Smooth muscle cell of bladder (primary cell): ENCODE measurements at places on chromosomes 11 and 22. TPM values are rescaled to one million over a fixed set of nuclear protein-coding genes. Genes with fewer than 3 reads are reported as not detected.

Gene BCL2L13
- 52.9 and 56.7 TPM in 2 replicates for total RNA-seq

Gene HSCB
- total RNA-seq: 15.9 and 24.7 TPM in 2 replicates

Gene PGA5
- not detected in 2 replicates for total RNA-seq

Gene UVRAG
- total RNA-seq: 16.2 and 17.9 TPM in 2 replicates

Gene KCNJ11
- not detected in 2 replicates for total RNA-seq

Gene KLHL35
- total RNA-seq: 2.4 and 3.0 TPM in 2 replicates

Gene LRRN4CL
- total RNA-seq: 10.6 and 11.7 TPM in 2 replicates

Gene SCARF2
- 18.8 and 28.3 TPM in 2 replicates for total RNA-seq

Gene RTN4RL2
- total RNA-seq: 0.09 TPM in 1 of 2 replicates, not detected in the other

Gene VSIG10L2
- total RNA-seq: 0.14 TPM in 1 of 2 replicates, not detected in the other

Gene ARHGEF17
- total RNA-seq: 14.5 and 25.1 TPM in 2 replicates

Gene TMA7B
- not detected in 2 replicates for total RNA-seq
